T47D (cell line): ENCODE measurements at places on chromosomes 2 and 18.

DNA sequence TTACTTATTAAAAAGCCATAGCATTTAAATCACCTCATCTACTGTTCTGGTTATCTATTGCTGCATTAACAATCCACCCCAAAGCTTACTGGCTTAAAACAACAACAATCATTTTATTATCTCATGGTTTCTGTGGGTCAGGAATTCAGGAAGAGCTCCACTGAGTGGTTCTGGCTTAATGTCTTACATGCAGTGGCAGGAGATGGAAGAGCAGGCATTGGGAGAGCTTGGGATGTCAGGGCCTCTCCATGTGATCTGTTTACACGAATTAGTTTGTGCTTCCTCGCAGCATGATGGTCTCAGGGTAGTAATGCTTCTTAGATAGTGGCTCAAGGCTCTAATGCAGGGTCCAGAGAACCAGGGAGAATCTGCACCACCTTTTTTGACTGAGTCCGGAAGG lies 14.4 kb upstream of the REL start:
- no peak for DNase-seq

- DNase-seq = no peak
Observed at GRCh38 chr2:118112771-118113334, 24.6 kb downstream of the INSIG2 start.

DNA sequence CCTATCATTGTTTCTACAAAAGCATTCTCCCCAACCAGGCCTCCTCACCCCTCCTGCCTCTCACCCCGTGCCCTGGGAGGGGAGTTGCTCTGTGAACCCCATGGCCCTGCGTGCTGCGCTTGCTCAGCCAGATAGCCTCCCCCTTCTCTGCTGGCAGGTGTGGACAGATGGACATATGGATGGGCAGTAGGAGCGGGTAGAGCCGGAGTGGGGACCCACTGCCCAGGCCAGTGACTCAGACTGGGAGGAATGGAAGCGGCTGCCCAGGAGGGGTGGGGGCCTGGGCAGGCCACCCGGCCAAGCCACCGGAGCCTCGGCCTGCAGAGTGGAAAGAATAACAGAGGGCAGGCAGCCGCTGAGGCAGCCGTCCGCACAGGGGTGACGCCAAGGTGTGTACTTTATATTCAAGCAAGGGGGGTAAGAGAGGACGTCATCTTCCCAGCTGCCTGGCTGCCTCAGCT lies 8.7 kb downstream of the CYP26B1 start:
- DNase-seq = no peak

DNA sequence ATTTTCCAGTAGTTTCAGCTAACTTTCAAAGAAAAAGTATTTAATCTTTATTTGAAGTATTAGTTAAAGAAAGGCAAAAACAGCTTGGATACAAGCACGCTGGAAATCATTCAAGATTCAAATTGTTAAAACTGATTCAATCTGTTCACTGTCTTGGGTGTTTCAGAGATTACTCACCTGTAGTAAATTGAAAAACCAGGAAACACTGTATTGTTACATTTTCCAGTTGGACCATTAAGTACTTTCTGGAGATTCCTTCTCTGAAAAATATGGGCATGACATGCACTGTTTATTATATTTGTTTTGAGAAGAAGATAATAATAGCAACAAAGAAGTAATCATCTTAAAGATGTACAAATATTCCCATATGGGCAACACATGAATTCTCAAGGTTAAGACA lies 196.1 kb downstream of the UBE2E3 start:
- DNase-seq = no peak

DNA sequence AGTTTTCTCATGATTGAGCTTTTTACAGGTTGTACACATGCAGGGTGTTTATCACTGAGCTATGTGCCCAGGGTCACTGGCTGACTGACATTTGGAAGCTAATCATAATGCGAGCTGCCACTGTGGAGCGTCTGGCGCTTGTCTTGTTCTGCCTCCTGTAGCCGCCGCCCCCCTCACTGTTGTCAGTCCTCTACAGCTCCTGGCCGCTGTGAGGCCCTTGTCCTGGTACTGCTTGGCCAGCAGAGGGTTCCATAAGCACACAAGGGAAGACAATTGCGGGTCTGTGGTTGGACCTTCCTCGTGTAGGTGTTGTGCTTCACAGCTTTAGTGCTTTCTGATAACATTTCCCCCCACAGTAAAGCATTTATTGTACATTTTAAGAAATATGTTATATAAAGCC lies 105.6 kb upstream of the LDLRAD4 start:
- peak; percentile 46 for DNase-seq

GRCh38 chr2:28311660-28312249 lies 80.9 kb upstream of the FOSL2 start:
- no peak for DNase-seq

- no peak for DNase-seq
Observed at GRCh38 chr2:19738707-19739106, 163.1 kb downstream of the TTC32 start.
